ENCODE measurements at places on chromosomes 13 and 19. TPM values are rescaled to one million over a fixed set of nuclear protein-coding genes. Genes with fewer than 3 reads are reported as not detected.

- no peak for DNase-seq
These were observed 6.0 kb upstream of the CYP4F12 start for GRCh38 chr19:15666883-15667282.

SMIM17 gene
- not detected for total RNA-seq

CHST8 gene
- total RNA-seq = 0.11 TPM

PTPRS gene
- total RNA-seq = 49.4 TPM

CIRBP gene
- 222 TPM for total RNA-seq
